ENCODE measurements at places on chromosomes 7 and 10.

DNA sequence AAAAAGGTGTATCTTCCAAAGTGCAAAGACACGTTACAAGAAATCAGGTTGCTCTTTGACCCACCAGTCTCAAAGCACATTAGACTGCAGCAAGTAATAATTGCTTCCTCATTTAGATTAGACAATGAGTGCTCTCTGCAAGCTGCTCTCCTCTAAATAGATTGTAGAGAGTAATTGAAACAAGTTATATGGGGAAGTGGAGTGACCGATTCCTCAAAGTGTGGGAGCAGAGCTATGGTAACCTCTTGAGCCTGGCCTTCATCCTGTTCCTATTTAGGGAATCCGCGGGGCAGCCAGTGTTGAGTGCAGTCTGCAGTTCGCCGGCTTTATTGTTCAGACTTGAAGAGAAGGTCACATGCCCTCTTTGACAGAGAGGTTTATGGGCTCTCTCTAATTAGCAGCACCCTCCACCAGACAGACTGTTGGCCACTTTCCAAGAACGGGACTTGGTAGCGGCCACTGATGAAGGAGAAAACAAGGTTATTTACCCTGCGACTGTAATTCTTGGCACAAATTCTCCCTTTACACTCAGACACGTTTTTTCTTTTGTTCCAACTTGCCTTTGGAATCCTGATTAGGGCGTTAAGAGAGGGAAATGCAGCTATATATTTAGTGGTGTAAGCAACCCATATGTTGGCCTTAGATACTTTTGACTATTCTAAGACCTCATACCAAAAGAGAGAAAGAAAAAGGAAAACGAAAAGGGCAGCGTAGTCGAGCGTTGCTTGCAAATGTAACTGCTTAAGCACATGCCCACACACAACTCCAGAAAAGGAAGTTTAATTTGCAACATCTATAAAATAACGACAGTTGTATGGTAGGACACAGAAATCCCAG lies 107.5 kb downstream of the REEP3 start:
- DNase-seq = peak; percentile 72

DNA sequence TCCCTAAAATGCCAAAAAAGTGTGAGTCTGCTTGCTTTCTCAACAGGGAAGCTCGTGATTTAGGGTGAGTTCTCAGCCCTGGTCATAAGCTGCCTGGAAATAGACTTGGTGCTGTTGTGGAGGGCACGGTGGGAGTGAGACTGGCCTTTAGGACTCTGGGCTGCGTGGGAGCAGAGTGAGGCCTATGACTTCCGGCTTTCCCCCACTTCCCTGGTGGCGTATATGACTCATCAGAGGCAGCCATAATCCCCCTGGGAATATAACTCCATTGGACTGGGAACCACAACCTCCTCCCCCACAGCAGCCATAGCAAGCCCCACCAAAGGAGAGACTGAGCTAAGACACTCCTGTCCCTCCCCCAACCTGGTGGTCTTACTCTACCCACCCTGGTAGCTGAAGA lies 95.0 kb downstream of the PON1 start:
- no peak for DNase-seq

GRCh38 chr7:30861612-30862011 lies 50.0 kb upstream of the AQP1 start:
- DNase-seq = no peak

- no peak for DNase-seq
Observed at GRCh38 chr7:142878315-142878714, 7.2 kb downstream of the TRPV6 start.

GRCh38 chr7:157542068-157543021 lies 205.5 kb downstream of the DNAJB6 start:
- no peak for DNase-seq

GRCh38 chr7:18760046-18760445 lies 264.5 kb downstream of the HDAC9 start:
- no peak for DNase-seq

- DNase-seq = no peak
Observed at GRCh38 chr10:103514244-103514643, 20.7 kb downstream of the NEURL1 start.

- DNase-seq = peak; percentile 97
Observed at GRCh38 chr7:27196287-27196767, 3.6 kb downstream of the HOXA13 start.
